Inflammatory macrophage treated with lipopolysaccharide for 4 hours (primary cell): ENCODE measurements at places on chromosomes 2 and 18.

DNA sequence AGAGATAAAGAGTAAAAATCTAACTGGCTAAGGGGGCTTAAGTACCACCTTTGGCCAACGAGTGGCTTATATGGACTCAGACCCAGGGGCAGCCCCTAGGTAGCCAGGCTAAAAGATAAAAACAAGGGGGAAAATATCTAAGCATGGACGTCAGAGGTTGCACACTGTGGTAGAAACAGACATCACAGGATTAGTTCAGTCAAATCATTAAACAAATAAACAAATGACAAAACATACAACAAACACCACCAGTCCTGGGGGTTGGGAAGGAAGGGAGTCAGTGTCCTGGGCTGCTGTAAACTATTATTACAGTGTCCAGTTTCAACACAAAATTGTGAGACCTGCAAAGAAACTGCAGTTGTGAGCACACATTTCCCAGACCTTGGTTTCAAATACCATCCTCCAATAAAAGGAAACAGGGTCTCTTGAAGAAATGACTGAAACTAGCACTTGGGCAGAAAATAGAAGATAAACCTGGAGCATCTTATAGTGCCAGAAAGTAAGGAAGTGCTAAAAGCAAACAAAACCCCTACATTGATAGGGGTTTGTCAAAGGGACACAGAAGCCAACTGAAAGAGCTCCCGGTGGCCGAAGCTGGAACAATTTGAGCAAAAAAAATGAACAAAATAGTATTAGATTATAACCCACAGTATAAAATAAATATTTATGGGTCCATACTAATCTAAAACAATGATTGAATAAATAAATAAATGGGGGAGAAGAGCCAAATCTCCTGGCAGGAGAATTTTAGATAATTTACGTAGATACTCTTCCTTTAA, 154.8 kb upstream of the KLF7 start:
- DNase-seq, result no peak

GRCh38 chr2:37005118-37005868, 39.0 kb upstream of the STRN start:
- no peak for DNase-seq

DNA sequence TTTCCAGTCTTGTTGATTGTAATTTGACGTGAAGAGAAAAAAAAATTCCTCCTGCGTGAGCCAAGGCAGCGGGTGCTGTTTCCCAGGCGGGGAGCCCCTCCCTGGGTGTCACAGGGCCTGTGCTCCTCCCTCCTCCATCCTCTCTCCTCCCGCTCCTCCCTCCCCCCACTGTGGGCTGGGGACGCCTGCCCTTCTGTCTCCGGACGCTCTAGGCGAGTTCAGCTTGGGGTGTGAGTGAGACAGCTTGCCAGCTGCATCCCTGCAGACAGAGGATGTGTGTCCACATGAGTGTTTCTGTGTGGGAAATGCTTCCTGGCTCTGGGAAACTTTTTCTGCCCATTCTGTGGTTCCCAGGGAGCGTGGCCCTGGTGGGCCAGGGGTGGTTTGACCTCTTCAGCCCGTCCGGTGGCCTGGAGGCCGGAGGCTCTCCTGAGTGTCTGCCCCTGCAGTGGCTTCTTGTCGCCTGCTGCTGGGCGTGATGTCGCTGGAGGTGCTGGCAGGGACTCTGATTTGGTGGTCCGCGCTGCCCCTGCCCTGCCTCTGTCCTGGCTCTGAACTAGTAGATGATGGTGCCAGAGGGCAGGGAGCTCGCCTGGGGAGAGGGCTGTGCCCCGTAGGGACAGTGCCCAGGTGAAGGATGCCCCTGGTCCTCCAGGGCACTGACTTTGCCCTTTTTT, 96.4 kb downstream of the USP40 start:
- no peak for DNase-seq

GRCh38 chr2:178819147-178819875, 12.1 kb upstream of the TTN start:
- DNase-seq, result no peak

- no peak for DNase-seq
Measured at GRCh38 chr2:132951008-132951714, 281.2 kb upstream of the LYPD1 start.

DNA sequence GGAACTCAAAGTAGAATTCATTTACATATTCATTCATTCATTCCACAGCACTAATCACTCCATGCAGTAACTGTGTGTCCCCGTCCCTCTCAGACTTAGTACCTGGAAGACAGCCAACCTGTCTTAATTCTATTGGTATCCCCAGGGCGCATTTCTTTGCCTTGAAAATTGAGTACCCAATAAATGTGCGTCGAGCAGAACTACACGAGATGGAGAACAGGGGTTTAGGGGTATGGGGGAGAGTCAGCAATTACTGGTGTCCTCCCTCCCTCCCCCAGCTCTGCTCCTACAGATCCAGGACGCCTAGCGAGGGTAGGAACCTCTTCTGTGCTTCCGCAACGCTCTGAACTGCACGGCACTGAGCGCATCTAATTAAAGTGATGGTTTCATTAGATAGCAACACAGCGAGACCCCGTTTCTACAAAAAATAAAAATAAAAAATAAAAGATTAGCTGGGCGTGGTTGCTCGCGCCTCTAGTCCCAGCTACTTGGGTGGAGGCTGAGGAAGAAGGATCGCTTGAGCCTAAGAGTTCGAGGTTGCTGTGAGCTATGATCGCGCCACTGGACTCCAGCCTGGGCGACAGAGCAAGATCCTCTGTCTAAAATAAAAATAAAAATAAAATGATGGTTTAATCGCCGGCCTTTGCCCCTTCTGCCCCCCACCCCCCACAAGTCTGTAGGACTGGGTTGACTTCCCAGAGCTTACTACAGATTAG, 614 bp upstream of the FKBP1B start:
- no peak for DNase-seq

DNA sequence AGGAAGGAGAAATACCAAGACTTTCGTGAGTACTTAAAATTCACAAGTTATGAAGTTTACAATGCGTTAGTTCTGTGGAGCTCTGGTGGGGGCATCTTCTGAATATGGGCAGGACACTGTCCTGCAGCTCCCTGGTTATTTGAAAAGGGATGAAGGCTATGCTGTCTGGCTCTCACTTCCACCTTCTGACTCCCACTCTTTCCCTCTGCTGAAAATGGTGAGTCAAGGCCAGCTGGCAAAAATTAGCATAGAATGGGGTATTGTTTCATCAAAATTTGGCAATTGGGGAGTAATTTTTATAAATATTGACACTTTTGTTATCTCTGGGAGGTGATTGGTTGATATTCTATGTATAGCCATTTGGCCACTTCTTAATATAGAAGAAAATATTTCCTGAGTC, 177.4 kb downstream of the PARD3B start:
- peak; percentile 48 for DNase-seq

DNA sequence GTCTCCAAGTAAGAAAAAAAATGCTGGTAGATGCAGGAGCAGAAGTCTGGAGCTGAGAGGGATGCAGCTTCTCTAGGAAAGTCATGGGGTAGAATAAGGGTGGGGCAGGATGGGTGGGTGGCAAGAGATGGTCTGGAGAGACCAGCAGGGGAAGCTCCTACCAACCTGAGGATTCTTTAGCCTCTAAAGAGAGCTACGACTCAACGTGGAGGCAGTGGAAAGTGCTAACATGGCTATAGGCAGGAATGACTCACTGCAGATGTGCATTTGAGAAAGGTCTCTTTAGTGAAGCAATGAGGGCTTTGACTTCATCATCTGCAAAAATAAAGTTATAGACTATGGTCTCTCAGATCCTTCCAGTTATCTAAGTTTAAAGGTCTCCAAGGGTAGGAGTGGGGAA, 722.8 kb upstream of the RAB6C start:
- no peak for DNase-seq
